ENCODE measurements at places on chromosomes 5 and 9.
A peak's percentile ranks its signal among the peaks of the same experiment; 100 is the strongest.

DNA sequence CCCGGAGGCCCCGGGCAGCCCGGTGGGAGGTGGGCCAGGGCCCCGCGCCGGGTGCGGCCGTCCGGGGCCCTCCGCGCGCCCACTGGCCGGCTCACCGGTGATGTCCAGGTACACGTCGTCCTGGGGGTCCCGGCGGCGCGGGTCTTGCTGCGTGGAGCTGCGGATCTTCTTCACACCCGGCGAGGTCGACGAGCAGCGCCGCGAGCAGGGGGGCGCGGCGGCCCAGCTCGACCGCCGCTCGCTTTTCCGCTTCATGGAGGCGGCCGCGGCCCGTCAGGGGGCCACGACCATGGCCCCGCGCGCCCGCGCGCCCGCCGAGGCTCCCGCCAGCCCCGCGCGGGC lies 548 bp downstream of the CDC14B start:
- DNase-seq: no peak

DNA sequence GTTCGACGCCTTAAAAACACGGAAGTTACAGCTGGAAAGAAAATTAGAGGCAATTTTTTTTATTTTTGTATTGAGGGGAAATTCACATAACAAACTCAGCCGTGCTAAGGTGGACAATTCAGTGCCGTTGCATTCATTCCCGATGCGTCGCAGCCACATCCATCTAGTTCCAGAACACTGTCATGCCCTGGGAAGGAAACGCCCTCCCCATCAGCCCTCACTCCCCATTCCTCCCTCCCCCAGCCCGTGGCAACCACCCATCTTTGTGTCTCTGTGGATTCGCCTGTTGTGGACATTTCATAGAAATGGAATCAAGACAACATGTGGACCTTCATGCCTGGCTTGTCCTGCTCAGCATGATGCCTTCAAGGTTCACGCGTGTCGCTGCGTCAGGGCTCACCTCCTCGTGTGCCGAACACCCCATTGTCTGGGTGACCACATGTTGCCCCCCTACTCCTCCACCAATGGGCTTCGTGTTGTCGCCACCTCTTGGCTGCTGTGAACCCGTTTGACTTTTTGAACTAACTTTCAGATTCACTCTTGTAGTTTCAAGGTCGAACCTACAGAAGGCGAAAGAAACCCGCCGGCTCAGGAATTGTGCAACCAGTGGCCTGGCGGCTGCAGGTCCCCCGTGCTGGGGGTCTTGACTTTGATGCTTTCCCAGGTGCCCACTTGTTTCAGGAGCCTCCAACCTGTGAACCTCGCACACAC lies 17.4 kb upstream of the CAMSAP1 start:
- no peak for DNase-seq

GRCh38 chr9:35736201-35736633 lies 3.8 kb downstream of the CREB3 start:
- DNase-seq: peak; percentile 73

DNA sequence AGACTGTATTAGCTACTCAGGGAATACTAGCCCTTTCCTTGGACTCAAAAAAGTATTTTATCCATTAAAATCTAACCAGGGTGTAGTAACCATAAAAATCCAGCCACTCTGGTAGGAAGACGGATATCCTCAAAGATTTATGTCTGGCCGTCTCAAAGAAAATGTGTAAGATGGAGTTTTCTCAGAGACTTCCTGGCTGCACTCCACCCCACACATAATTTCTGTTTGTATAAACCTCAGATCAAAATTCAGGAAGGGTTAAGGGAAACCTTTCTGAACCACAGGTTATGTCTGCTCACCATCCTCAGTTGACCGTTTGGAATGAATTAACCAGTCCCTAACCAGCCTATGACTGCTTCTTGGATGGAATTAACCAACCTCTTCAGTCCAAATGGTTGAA lies 13.8 kb upstream of the SMIM23 start:
- no peak for DNase-seq

DNA sequence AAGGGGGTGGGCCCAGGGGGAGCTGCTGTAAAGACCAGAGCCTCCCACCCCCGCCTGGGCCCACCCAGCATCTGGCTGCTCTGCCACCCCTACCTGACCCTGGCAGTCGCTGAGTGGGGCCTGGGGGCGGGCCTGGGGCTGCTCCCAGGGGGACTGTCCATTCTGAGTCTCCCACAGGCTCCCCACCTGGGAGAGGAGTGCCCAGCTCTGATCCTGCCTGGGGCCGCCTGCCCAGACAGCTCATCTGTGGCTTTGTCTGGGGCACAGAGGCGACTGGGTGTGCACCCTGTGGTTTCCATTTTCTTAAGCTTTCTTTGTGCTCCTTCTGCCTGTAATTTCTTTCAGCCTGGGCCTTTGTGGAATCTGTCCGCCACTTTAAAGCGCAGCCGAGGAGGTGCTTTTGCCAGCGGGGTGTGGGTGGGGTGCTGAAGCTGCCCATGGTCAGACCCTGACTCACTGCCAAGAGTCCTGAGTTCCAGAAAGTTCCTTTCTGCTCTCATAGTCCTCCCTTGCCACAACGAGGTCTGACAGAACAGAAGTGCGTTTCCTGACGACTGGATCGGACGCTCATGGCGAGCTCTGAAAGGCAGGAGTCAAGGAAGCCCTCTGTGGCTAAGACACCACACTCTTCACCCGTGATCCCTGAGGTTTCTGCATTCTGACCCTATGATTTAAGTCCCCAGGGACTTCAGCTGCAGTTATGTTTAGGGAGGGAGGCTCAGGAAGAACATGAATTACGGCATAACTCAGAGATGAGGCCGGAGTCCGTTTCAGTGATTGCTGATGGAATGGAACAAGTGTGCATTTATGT lies 225.0 kb downstream of the FANCC start:
- DNase-seq: no peak

- no peak for DNase-seq
These were observed 29.0 kb downstream of the ETF1 start for GRCh38 chr5:138514021-138514420.

- DNase-seq: no peak
These were observed 948.5 kb downstream of the TLE4 start for GRCh38 chr9:80520231-80520630.

DNA sequence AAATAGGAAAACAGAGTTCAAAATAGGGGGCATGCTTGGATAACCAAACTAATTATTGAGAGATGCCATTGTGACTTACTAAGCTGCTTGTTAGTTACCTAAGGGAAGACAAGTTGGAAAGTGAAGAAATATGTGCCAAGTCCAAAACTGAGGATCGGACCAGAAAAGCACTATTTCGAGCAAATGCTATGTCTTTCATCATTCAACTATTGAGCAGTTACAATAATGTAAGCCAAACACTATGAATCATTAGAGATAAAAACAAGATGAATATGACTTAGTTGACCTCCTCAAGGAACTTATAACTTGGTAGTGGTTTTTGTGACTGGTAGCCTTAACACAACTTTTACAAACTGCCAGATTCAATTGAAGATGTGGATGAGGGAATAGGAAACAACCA lies 240.6 kb upstream of the MPDZ start:
- DNase-seq: no peak

DNA sequence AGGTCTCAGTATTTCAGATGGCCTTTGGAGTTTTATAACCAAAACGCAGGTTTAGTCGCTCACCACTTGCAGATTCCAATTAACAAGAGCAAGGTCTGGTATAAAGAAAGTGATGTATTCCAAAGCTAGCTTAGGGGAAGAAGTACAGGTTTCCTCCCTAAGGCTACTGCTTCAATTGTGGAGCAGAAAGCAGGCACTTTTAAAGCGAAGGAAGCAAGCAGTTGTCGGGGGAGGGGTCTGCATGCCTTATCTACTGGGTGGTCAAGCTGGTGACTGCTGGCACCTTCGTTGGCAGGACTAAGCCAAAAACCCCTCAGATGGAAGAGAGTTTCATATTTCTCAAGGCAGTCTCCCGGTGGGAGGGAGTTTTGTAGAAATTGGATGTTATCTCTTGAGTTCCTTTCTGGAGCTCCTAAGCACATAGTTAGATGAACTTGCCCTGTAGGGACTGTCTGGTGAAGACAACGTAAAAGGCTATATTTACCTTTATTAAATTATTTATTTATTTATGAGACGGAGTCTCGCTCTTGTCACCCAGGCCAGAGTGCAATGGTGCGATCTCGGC lies 1.6 kb upstream of the TMEM245 start:
- no peak for DNase-seq

DNA sequence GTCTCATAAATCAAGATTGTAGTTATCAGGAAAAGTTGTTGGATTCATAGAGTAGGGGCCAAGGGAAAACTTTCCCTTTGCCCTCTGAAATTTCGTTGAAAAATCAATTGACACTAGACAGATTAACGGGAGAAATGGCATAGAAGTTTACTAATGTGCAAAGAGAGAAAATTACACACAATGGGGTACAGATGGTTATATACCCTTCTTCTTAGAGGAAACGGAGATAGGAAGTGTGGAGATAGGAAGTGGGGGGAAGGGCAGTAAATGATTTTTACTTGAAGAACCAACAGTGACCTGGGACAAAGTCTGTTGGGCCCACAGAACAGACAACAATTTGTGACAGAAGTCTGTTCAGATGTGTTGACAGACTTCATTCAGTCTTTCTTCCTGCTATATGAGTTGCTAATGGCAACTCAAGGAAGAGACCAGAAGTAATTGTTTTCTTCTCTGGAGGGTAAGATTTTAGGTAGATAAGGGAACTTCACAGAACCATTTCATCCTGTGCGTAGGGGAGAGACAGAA lies 177.9 kb downstream of the C9orf152 start:
- DNase-seq: no peak

DNA sequence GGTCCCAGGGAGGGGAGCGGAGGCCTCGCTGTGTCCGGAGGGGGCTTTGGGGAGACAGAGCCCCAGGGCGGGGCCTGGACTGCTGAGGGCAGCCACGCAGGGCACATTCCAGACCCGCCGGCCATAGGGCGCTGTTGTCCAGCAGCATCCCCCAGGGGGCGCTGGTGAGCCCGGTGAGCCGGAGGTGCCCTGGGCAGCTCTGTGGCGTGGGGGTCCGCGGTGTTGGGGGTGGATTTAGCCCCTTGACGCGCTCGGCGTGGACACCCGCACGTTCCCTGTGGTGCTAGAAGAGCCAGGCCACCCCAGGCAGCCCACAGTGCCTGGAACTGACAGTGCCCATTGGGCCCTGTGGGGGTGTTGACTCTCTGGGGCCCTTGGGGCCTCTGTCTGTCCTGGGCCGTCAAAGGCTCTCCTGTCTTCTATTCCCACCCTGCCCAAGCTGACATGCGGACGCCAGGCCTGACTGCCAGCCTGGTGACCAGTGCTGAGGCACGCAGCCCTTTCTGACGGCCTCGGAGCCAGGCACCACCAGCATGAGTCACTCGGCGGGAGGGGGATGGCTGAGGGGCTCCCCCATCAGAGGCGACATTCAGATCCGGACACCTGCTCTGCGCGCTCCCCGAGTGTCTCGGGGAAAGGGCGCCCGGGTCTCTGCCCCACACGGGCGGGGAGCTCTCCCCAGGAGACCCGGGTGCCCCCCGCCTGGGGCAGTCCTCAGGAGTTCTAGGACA lies 23.9 kb downstream of the TPPP start:
- DNase-seq: no peak

GRCh38 chr9:135275571-135276289 lies 188.3 kb downstream of the OLFM1 start:
- DNase-seq: no peak

DNA sequence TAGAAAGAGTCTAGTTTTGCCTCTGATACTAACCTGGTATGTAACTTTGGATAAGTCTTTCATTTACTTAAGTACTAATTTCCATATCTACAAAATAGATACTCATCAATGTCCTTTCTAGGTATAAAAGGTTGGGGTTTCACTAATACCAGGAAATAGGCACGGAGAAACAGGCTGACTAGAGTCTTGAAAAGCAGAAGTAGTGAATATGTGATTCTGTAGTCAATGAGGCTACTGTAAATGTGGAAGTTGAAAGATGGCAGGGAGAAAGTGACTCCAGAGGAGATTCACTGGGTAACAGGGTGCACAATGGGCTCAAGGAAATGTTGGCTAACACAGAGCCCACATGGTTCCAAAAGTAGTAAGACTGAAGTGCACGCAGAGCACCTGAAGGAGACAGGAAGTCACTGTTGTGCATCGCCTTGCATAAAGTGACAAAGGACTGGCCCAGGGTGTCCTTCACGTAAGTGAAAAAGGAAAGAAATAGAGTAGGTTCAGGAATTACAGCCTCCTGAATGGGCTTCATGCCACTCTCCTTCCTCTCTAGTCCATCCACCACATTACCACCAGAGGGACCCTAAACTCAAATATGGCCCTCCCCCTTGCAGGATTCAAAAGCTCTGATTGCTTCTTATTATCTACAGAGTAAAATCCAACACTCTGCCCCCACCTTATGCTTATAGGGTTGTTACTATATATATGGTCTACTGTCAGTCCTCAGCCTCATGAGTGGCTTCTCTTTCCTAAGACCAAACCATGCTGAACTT lies 288.0 kb upstream of the SMARCA2 start:
- DNase-seq: no peak

GRCh38 chr5:142644640-142645361 lies 41.1 kb downstream of the FGF1 start:
- DNase-seq: no peak

DNA sequence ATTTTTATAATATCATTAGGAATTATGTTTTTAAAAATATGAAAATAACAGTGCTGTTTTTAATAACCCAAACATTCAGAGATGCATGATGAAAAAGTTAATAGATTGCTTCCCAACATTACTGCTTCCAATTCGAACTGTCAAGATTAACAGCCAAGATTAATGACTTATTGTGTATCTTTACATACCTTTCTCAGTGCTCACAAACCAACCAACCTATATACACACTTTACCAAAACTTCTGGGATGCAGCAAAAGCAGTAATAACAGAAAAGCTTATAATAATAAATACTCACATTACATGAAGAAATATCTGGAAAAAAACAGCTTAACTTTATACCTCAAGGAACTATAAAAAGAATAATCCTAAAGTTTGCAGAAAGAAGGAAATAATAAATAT lies 82.1 kb downstream of the TMEM232 start:
- no peak for DNase-seq

- no peak for DNase-seq
These were observed 69.2 kb downstream of the SPATA31D1 start for GRCh38 chr9:82057805-82058204.

DNA sequence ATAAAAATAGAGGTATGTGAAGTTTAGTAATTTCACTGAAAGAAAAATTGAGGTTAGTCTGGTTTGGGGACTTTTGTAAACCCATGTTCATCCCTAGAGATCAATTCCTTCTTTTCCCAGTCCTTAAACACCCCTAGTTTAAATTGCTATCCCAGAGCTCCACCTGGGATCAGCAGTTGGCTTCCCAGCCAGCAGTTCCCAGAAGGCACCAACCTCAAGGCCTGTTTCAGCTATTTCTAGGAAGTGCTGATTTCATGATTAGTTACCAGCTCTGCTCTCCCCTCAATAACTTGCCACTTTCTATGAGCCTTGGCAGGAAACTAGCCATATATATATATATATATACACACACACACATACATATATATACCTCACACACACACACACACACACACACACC lies 30.5 kb downstream of the EPB41L4B start:
- no peak for DNase-seq

DNA sequence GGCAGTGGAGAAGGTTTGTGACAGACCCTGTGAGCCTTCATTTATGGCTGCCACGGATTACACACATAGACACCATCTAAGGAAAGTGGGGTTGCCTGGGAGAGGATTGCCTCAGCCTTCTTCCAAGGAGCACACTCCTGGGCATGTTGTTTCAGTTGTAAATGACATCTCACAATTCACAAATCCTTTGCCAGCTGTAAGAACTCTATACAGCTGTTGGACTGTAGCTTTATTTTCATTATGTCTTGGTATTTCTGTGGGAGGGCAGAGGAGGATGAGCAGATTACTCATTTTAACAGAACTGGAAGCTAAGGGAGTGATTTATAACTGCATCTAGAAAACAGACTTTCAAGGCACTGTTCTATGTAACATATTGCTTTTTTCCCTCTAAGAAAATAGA lies 25.6 kb downstream of the MELK start:
- DNase-seq: no peak

- DNase-seq: no peak
These were observed 380.1 kb upstream of the RIOK2 start for GRCh38 chr5:97563050-97563657.
